HT1080 (cell line): ENCODE measurements at places on chromosomes 6 and 20. TPM values are rescaled to one million over a fixed set of nuclear protein-coding genes. Genes with fewer than 3 reads are reported as not detected.

Gene KCNK15
- total RNA-seq, result not detected in 2 replicates

DNA sequence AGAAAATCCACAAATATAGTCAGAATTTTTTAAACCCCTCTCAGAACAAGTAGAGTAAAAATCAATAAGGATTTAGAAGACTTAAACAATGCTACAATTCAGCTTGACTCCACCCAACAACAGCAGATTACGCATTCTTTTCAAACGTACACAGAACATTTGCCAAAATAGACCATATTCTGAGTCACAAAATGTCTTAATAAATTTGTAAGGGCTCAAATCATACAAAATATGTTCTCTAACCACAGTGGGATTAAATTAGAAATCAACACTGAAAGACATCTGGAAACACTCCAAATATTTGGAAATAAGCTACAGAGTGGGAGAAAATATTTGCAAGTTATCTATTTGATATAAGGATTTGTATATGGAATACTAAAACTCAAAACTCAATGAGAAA is 164.2 kb upstream of the AKAP12 start:
- no peak for DNase-seq

Gene TP53TG5
- total RNA-seq, result not detected in 2 replicates

Gene OGFR
- total RNA-seq, result 86.7 and 95.5 TPM in 2 replicates

GRCh38 chr6:15358579-15359327 is 112.9 kb downstream of the JARID2 start:
- no peak for DNase-seq

- DNase-seq, result no peak
Measured at GRCh38 chr20:49870261-49870660, 45.1 kb downstream of the SPATA2 start.

Gene RIPOR3
- not detected in 2 replicates for total RNA-seq

- DNase-seq, result no peak
Measured at GRCh38 chr6:38085031-38085430, 265.5 kb downstream of the ZFAND3 start.

- DNase-seq, result no peak
Measured at GRCh38 chr20:3311623-3312022, 72.6 kb upstream of the SLC4A11 start.

- DNase-seq, result no peak
Measured at GRCh38 chr6:111087871-111088667, 766 bp downstream of the SLC16A10 start.

Gene KPNA5
- 5.1 and 7.0 TPM in 2 replicates for total RNA-seq

- no peak for DNase-seq
Measured at GRCh38 chr20:44109951-44110361, 77.0 kb downstream of the JPH2 start.

Gene PLG
- total RNA-seq, result not detected in 2 replicates

- no peak for DNase-seq
Measured at GRCh38 chr6:142713959-142714358, 231.0 kb downstream of the HIVEP2 start.

GRCh38 chr6:167668019-167668753 is 158.5 kb upstream of the AFDN start:
- DNase-seq, result no peak

- DNase-seq, result no peak
Measured at GRCh38 chr6:50722829-50723554, 9.7 kb downstream of the TFAP2D start.
